D341Med (cell line): ENCODE measurements at places on chromosomes 2 and 18.
A peak's percentile ranks its signal among the peaks of the same experiment; 100 is the strongest.

DNA sequence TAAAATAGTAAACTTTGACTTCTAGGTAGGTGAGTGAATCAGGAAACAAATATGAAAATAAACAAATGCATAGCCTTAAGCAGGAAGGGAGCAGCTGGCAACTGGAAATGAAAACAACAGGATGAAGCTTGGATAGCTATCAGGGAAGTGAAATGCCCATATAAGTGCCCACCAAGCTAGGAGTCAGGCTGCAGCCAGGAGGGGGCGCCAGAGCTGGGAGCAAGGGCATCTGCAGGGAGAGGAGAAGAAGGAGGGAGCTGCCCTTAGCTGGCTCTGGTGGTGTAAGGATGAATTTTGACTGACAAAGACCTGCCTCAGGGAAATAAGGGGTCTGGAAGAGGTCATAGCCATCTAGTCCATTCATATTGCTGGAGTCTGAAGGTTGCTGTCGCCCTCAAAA is 298.3 kb downstream of the TDRD15 start:
- DNase-seq, result peak; percentile 68

- DNase-seq, result no peak
Observed at GRCh38 chr18:41829647-41830516, 125.2 kb upstream of the PIK3C3 start.

GRCh38 chr2:96273763-96274162 is 7.7 kb downstream of the CIAO1 start:
- no peak for DNase-seq

DNA sequence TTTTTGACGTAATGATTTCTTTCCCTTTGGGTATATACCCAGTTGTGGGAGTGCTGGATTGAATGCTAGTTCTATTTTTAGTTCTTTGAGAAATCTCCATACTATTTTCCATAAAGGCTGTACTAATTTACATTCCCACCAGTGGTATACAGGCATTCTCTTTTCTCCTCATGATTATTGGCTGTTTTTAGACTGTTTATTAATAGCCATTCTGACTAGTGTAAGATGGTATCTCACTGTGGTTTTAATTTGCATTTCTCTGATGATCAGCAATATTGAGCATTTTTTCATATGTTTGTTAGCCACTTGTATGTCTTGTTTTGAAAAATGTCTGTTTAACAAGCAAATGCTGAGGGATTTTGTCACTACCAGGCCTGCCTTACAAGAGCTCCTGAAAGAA is 9.2 kb upstream of the CD28 start:
- DNase-seq, result no peak

DNA sequence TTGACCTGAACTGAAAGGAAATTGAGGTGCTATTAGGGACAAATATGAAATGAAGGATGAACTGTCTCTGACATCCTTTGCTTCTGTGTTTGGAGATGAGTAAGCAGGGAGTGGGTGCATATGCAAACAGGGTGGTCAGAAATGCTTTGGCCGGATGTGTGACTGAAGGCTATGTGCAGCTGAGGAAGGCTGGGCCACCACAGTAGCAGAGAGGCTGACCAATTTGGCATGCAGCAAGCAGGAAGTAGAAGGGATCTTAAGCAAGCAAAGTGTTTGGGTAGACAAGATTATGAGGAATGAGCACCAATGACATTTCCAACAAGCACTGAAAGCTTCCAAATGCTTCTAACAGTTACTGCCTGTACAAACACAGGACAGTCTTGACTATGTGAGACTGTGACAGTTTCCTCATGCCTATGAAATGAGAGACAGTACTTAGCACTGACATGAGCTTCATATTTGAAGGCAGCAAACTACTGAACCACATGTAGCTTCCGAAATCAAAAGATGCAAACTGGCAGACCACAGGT is 3.3 kb upstream of the ACTR3 start:
- no peak for DNase-seq

DNA sequence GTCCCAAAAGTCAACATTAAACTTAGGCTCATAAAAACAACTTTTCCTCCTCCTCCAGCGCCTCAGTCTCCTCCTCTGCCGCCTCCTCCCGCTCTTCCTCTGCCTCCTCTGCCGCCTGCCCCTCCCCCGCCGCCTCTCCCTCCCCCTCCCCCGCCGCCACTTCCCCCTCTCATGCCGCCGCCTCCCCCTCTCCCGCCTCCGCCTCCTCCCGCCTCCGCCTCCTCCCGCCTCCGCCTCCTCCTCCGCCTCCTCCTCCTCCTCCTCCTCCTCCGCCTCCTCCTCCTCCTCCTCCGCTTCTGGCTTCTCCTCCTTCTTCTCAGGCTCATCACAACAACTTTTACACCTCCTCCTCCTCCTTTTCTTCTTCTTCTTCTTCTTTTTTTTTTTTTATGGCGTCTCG is 599.9 kb downstream of the TMEM182 start:
- no peak for DNase-seq

DNA sequence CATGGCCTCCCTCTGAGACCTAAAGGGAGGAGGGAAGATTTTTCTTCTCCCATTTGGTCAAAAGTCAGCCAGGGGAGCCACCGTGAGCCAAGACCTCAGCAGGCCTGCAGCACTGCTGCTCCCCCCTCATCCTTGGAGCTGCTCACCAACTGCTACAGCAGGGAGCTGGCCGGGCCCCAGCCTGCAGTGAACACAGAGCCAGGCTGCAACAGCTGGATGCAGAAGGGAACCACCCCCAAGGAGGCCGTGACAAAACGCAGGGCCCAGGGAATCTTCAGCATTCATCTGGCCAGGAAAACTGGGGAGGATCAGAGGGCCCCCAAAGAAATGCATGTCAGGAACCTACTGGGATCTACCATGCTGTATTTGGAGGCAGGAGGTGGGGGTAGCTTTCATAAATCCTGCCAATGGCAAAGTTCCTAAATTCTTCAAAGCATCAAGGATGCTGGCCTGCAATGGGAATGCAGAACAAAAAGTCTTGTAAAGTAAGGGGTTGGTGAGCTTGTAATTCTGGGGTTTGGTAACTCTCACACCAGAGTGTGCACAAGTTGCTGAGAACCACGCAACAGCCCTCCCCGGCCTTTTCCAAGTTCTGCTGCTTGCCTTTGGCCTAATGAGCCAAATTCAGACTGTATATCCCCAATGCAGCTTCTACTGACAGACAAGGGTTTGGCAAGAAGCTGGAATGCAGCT is 61.0 kb downstream of the CACNB4 start:
- no peak for DNase-seq

DNA sequence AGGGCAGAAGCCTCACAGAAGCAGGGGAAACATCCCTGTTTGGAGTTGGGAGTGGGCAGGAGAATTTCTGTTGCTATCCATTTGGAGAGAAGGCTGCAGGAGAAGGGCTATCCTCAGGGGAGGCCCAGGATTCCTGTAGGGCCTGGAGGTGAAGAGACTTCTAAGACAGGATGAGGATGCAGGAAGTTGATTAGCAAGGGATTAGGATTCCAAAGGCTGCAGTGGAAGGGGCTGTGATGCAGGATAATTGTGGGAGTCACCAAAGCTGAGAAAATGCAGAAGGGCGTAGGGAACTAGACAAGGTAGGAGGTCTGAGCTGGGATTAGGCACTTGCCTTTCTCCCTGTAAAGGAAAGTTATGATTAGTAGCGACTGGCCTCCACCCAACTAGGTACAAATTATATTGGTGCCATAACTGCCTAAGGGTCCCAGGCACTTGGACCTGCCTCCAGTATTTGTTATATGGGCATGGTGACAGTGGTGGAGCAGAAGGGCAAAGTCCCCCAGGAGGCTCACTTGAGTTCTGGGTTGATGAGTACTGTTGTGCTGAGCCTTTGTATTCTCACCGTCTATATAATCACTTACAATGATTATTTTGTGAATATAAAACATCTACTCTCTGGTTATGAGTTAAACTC is 96.4 kb upstream of the MSTN start:
- DNase-seq, result no peak

GRCh38 chr2:73339201-73339600 is 45.9 kb upstream of the EGR4 start:
- DNase-seq, result no peak
